GM12878 (cell line): ENCODE measurements at places on chromosomes 2 and 18.

DNA sequence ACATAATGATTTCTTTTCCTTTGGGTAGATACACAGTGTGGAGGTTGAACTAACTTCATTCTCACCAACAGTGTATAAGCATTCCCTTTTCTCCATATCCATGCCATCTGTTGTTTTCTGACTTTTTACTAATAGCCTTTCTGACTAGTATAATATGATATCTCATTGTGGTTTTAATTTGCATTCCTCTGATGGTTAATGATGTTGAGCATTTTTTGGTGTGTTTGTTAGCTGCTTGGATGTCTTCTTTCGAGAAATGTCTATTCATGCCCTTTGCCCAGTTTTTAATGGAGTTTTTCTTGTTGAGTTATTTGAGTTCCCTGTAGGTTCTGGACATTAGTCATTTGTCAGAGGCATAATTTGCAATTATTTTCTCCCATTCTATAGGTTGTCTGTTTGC lies 59.8 kb downstream of the MARCHF4 start:
- no peak for DNase-seq

DNA sequence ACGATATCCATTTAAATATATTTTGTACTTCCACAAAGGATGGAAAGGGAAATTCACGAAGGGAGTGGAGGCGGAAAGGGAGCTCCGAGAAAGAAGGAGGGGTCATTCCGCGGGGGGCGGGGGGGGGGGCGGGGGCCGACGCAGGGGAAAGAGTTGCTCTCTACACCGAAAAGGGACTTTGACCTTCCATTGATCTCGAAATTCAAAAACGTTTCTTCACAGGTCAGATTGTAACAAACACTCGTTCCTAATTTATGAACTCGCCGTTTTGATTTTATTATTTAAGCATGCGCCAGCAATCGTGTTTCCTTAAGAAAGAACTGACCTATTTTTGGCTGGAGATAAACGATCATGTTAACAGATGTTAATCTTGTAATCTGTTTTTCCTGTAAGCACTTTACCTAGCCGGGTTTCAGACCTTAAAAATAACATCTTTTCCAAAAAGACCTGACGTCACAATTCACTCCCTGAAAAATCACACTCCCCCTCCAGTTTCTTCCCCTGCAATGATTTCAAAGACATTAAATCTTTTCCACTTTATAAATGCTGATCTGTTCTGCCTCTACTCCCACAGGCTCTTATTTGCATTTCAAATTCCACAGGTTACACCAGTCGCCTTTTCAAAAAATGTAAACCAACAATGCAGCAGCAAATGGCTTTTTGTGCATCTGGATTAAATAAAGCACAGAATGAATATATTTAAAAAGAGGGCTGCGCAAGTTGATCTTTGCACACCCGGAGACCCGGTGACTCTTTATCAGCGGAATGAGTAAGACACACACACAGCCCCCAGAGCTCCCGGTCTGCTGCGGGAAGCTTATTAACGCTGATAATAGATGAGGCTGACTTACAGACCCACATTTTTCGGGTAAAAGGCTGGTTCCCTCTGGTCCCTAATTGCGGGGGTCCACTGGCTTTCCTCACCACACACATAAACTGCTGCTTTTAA lies 1.6 kb downstream of the ZNF516 start:
- DNase-seq, result no peak

DNA sequence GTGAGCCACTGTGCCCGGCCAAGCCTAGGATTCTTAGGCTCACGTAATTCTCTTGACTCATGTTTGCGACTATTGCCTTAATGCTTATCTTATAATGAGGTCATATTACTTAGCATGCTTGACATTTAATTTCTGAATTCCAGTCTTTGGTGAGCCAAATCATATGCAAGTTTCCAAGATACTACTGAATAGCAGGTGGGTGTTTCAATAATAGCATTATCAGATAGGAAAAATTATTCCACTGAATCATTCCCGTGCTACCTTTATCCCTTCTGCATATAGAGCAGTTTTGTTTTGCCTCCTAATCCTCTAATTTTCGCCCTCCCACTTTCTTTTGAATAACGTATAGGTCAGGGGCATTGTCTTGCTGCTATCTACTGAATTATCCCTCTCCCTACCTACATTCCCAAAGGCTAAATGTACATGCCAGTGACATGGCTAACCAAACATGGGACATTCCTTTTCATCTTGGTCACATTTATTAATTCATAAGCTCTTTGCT lies 4.9 kb downstream of the DAW1 start:
- no peak for DNase-seq

DNA sequence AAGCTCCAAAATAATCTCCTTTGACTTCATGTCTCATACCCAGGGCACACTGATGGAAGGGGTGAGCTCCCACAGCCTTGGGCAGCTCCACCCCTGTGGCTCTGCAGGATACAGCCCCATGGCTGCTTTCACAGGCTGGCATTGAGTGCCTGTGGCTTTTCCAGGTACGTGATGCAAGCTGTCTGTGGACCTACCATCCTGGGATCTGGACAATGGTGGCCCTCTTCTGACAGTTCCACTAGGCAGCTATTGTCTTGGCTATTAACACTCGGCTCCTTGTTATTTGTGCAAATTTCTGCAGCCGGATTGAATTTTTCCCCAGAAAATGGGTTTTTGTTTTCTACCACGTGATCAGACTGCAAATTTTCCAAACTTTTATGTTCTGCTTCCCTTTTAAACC lies 634.2 kb downstream of the TSN start:
- no peak for DNase-seq

DNA sequence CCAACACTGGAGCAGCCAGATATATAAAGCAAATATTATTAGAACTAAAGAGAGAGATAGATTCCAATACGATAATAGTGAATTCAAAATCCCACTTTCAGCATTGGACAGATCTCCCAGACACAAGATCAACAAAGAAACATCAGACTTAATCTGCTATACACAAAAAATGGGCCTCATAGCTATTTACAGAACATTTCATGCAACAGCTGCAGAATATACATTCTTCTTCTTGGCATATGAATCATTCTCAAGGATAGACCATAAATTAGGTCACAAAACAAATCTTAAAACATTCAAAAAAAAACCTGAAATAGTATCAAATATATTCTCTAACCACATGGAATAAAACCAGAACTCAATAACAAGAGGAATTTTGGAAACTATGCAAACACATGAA lies 23.8 kb upstream of the BAZ2B start:
- no peak for DNase-seq

DNA sequence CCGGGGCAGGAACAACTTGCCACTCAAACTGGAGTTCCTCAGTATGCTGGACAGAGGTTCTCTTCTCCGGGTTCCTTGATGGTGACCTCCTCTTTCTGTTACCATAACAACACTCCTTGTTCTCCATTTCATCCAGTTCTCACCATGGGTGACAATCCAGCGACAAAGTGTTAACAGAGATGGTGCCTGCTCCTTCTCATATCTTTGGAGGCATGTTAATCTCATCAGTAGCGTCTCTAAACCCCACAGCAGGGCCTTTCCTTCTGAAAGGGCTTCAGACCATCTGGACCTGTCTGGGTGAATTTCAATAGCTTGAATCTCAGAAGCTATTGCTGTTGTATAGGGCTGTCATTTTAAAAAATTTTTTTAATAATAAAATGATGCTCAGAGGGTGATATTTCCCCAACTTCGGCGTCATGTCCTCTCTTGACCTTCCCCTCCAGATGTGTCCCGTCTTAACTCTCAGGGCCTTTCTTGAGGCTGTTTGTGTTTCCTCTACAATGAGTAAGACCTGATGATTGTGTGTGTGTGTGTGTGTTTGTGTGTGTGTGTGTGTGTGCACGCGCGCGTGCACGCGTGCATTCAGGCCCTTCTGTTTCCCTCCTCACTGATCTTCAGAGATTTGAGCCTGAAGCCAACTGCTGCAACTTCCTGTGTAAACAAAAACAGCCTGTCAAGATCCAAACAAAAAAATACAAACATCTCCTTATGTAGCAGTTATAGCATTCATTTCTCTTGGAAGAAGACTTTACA lies 24.3 kb upstream of the CETN1 start:
- DNase-seq, result no peak

DNA sequence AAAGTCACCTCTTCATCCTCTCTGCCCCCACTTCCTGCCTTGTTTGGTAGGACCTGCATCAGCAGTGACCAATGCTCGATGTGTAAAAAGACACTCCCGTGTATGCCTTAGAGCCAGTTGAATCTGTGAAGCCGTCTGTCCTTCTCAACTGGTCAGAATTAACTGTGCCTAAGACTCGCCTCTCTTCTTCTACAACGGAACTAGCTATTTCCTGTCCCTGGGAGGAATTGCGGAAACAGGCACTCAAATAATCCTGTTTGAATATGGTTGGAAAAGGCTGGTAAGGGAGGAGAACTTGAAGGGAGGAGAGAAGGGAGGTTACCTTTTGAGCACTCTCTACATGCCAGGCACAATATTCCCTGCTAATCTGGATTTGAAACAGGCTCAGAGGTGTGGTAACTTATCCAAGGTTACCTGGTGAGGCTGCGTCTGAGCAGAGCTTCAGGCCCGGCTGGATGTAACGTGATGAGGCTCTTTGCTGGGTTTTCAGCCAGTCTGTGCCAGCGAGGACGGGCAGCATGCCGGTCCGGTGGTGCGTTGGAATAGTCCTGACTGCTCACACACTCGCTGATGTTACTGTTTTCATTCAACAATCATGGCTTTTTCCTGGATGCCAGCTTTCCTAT lies 127.0 kb downstream of the FAM168B start:
- no peak for DNase-seq
